ENCODE measurements at places on chromosomes 16 and 17. TPM values are rescaled to one million over a fixed set of nuclear protein-coding genes. Genes with fewer than 3 reads are reported as not detected.

CA4 gene
- polyA plus RNA-seq, result not detected

USH1G gene
- polyA plus RNA-seq, result not detected

PRM2 gene
- not detected for polyA plus RNA-seq

TMEM106A gene
- polyA plus RNA-seq, result 18.2 TPM

MAPT gene
- polyA plus RNA-seq, result not detected

ABCC3 gene
- polyA plus RNA-seq, result not detected

TNFSF13 gene
- 32.3 TPM for polyA plus RNA-seq

KRTAP4-6 gene
- polyA plus RNA-seq, result not detected

CDH13 gene
- polyA plus RNA-seq, result 0.23 TPM

SLC16A11 gene
- 3.6 TPM for polyA plus RNA-seq

VMO1 gene
- not detected for polyA plus RNA-seq

CDRT15L2 gene
- not detected for polyA plus RNA-seq

ADAP2 gene
- polyA plus RNA-seq, result 5.0 TPM

TRIM47 gene
- 0.97 TPM for polyA plus RNA-seq

STH gene
- not detected for polyA plus RNA-seq

KRT39 gene
- polyA plus RNA-seq, result not detected

MMP25 gene
- not detected for polyA plus RNA-seq

KCNJ18 gene
- not detected for polyA plus RNA-seq

PITPNM3 gene
- polyA plus RNA-seq, result not detected

PRAC1 gene
- polyA plus RNA-seq, result not detected

KRTAP4-5 gene
- polyA plus RNA-seq, result not detected

YPEL2 gene
- 18.8 TPM for polyA plus RNA-seq

ITGAX gene
- 1.1 TPM for polyA plus RNA-seq

TMEM238L gene
- not detected for polyA plus RNA-seq

NFATC2IP gene
- 22.2 TPM for polyA plus RNA-seq

HOXB9 gene
- polyA plus RNA-seq, result not detected

UTP4 gene
- polyA plus RNA-seq, result 55.7 TPM

PKD1 gene
- 3.9 TPM for polyA plus RNA-seq

CDH1 gene
- polyA plus RNA-seq, result not detected

GPATCH8 gene
- polyA plus RNA-seq, result 48.4 TPM

MYL4 gene
- polyA plus RNA-seq, result 0.53 TPM

C17orf113 gene
- 0.52 TPM for polyA plus RNA-seq

SRSF2 gene
- polyA plus RNA-seq, result 107 TPM

Measured in naive B cell (primary cell).